D721Med (cell line): ENCODE measurements at places on chromosomes 5 and 9.

- DNase-seq = no peak
Measured at GRCh38 chr5:179620703-179621350, 2.6 kb downstream of the HNRNPH1 start.

DNA sequence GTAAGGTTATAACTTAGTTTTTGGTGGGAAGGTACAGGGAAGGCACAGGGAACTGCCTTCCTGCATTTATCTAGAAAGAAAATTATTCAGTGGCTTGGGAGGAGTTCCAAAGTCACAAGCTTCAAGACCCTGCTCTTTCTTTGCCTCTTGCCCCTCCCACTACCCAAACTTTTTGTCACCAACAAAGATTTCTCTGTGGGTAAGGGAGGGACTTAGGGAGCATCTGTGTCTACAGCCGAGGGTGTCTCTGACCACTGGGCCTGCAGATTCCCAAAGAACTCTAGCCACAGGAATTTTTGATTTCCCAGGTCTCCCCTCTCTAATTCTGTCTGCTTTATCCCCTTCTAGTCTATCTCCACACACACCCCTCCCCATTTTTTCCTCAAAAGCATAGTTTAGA lies 2.1 kb downstream of the ECSCR start:
- no peak for DNase-seq

- peak; percentile 33 for DNase-seq
Measured at GRCh38 chr5:36507332-36507952, 99.0 kb upstream of the SLC1A3 start.

DNA sequence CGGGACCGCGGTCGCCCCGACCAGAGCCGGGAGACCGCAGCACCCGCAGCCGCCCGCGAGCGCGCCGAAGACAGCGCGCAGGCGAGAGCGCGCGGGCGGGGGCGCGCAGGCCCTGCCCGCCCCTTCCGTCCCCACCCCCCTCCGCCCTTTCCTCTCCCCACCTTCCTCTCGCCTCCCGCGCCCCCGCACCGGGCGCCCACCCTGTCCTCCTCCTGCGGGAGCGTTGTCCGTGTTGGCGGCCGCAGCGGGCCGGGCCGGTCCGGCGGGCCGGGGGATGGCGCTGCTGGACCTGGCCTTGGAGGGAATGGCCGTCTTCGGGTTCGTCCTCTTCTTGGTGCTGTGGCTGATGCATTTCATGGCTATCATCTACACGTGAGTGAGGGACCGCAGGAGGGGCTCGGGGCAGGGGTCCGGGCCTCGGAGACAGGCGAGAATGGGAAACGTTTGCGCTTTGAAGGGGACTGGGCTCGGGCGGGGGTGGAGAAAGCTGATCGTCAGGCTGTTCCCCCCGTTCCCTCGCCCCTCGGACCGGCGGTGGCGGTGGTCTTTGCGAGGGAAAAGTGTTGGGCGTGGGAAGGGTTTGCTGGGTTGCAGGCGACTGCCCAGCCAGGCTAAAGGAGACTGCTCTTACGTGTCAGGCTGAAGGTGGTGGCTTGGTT lies 457 bp downstream of the UGCG start:
- peak; percentile 32 for DNase-seq

DNA sequence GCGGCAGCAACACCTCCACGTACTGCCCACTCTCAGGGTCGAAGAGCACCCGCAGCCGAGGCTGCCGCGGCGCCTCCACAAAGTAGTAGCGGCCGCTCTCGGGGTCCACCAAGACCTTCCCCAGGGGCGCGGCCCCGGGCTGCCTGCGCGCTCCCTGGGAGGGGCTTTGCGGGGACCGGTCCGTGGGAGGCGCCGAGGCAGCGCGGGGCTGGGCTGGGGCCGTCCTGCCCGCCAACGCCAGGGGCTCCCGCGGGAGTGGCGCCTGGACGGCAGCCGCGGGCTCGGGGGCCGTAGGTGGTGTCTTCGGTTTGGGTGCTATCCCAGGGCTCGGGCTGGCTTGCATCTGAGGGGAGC lies 2.6 kb upstream of the MZB1 start:
- DNase-seq = no peak

DNA sequence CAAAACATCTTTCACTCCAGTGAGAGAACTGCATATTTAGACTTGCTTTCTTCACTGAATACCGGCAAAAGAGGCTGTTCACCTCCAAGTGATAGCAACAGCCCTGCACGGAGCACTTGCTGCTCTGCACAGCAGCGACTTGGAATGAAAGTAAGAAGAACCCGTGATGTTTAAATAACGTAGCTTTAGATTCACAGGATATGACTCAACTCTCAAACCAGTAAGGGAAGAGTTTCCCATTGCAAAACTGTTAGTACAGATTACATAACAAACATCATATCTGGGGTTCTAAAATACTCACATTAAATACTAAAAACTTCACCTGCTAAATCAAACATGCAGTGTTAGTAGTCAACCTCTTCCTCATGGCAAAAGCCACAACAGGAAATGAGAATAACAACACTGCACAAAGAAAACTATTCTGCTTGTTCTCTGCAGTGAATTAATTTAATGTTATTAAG lies 203.4 kb downstream of the MCTP1 start:
- no peak for DNase-seq

GRCh38 chr5:108078345-108078744 lies 303.6 kb downstream of the FBXL17 start:
- DNase-seq = no peak

DNA sequence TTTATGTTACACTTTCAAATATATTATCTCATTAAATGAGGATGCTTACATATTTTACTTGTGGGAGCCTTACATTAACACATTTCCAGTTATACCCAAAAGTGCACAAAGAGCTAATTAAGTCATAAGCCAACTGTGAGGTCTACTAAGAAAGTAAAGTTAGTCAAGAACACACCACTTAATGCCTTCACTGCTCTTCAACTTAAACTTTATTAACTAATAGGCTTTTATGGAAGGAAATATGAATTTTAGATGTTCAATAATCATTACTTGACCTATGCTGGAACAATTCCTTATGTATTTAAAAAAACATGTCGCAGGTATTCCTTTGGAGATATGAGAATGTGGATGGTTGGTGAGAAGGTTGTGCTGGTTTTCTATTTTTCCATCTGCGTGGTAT lies 3.4 kb downstream of the ST8SIA4 start:
- DNase-seq = no peak

- no peak for DNase-seq
Measured at GRCh38 chr5:14316471-14316870, 173.3 kb downstream of the TRIO start.

DNA sequence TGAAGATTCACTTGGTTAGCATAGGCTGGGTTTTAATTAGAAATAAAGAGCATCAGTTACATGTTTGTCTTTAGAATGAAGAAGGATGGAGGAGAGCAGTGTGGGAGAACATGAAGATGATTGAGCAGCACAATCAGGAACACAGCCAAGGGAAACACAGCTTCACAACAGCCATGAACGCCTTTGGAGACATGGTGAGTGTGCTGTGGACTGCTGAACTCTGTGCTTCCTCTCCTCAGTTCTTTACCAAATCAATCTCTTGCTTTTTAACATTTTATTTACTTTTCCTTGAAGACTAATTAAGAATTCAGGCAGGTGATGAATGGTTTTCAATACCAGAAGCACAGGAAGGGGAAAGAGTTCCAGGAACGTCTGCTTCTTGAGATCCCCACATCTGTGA lies 38.2 kb upstream of the SPATA31E1 start:
- DNase-seq = no peak

DNA sequence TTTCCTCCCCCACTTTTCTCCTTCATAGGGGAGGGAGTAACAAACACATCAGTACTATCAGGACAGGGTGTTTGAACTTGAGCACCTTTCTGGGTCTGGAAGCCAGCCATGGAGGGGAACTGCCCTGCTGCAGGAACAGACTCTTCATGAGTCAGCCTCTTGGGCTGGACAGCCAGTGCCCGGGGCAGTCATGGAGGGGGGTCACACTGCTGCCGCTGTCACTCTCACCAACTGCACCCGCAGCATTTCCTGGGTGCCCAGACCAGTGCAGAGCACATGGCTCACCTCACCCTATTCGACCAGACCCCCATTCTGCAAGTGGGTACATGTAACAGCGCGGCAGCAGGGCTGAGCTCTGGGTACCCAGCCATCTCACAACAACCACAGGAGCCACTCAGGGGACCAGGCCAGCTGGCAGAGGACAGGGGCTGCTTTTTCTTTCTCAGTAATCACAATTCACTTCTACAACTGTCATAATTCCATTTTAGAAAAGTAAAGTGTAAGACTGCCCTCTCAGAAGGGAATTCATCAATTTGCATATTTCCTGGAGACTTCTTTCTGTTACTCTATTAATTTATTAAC lies 118.4 kb downstream of the CTNND2 start:
- no peak for DNase-seq

DNA sequence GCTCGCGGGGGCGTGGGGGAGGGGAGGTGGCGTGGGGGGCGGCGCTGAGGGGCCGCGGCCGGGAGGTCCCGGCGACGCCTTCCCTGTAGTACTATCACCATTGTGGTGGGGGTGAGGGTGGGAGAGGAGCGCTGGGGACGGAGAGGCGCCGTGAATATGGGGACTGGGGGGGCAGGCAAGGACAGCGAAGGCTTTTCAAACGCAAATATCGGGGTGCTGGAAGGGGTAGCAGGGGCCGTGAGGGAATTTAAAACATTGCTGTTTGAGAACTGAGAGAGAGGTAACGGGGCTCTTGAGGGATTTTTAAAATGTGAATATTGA lies 427 bp downstream of the RBM27 start:
- no peak for DNase-seq

DNA sequence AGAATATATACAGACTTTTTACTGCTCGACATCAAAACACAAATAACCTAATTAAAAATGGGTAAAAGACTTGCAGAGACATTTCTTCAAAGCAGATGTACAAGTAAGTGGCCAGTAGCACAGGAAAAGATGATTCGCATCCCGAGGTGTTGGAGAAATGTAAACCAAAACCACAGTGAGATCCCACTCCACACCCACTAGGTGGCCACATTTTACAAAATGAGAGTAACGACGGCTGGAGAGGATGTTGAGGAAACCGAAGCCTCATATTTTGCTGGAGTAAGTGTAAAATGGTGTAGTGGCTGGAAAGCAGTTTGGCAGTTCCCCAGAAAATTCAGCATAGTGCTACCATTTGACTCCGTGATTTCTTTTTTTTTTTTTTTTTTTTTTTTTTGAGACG lies 21.3 kb upstream of the GBGT1 start:
- no peak for DNase-seq

- DNase-seq = no peak
Measured at GRCh38 chr5:56460681-56461191, 227.6 kb upstream of the ANKRD55 start.

DNA sequence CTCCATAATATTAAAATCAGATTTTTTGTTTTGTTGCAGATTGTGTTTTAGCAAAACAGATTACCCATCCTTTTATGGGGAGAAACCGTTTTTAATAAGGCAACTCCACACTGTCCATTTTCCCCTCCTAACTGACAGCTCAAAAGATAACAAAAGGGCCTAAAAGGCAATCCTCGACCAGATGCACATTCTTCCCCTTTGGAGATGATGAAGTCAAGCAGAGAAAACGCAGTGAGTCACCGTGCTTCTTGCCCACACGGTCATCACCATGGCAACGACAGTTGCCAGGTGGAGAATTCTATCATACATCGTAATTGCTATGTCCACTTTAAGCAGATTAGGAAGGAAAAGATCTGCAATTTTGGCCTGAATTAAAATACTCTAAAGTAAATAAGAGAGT lies 96.4 kb downstream of the DIRAS2 start:
- no peak for DNase-seq

- no peak for DNase-seq
Measured at GRCh38 chr5:158155811-158156505, 297.0 kb upstream of the CLINT1 start.

GRCh38 chr5:130976493-130976892 lies 188.6 kb downstream of the HINT1 start:
- DNase-seq = no peak

- no peak for DNase-seq
Measured at GRCh38 chr9:96674906-96675538, 19.9 kb upstream of the PRXL2C start.
